ENCODE measurements at places on chromosomes 2 and 18.

GRCh38 chr2:121776885-121777698 is 21.6 kb downstream of the TSN start:
- DNase-seq = no peak

DNA sequence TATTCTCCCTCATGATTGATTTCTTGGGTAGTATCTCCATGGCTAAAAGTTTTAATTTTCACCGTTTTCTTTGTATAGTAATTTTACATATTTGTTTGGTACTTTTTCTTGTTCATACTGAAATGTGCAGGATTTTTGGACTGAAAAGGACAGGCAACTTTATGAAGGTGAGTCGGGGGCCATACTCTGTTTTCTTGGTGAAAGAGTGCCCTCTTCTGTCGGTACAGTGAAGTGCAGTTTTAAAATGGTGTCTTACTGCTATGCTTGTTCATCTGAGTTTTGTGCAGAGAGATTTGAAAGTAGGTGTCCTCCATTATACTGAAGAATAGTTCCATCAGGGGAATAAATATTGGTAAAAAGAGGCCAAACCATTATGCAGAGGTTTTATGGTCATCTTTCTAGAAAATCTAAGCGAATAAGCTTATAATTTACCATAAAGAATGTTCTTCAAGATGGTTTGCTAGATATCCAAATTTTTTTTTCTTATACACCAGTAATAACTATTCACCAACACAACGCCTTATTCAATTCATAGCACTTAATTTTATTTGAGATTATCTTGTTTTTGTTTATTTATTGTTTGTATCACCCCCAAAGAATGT is 8.7 kb upstream of the SERPINB13 start:
- no peak for DNase-seq

DNA sequence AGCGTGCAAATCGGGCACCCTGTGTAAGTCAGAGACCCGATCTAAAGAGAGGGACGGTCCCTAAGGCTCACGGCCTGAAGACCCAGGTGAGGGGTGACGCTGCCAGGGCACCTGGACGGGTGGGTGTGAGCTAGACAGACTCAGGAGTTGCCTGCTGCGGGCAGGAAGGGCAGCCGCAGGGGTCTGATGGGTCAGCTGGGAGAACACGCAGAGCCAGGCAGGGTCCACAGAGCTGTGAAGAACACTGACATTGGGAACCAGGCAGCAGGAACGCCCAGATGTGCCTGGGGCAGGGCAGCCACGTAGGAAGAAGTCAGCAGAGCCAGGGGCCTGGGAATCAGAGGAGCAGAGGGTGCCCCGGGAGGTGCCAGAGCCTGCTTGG is 25.9 kb downstream of the HDAC4 start:
- DNase-seq = no peak

DNA sequence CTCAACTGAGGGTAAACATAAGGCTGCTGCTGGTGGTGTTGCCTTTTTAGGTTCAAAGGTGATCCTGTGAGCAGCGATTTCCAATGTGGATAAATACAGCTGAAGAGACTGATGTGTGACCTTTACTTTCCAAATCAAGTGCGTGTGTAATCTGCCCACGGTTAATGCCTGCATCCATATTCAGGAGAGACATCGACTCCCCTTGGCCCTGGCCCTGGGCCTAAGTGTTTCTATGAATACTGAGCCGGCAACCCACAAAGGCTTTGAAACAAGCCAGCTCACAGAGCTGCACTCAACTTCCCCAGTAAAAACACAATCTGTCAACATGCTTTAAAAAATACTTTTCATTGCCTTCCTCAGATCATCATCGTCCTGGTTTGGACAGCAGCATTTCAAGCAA is 1026.6 kb downstream of the TMEM182 start:
- no peak for DNase-seq

DNA sequence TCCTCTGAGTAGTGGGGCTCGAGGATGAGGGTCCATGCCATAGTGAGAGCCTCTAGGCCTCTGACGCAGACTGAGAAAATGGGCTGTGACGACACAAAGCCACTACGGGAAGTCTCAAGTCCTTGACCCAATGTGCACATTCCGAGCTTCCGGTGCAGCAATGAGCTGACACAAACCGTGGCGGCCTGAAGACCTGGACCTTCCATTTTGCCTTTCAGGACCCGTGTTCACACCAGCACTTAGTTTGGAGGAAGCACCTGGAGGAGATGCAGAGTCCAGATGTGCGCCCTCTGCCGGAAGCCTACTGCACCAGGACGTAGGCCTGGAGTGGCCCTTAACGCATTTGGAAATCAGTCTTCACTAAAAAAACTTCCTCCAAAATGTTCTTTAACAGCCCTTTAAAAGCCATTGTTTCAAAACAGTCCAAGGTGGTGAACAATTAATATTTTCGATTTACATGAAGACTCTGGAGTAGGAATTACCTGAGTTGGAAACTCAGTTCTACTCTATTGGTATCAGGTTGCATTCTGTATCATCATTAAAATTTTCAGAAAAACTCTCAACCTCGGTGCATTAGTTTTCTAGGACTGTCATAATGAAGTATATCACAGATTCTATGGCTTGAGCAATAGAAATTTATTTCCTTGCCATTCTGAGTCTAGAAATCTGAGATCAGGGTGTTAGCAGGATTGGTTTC is 33.9 kb downstream of the BMP10 start:
- peak; percentile 45 for DNase-seq

DNA sequence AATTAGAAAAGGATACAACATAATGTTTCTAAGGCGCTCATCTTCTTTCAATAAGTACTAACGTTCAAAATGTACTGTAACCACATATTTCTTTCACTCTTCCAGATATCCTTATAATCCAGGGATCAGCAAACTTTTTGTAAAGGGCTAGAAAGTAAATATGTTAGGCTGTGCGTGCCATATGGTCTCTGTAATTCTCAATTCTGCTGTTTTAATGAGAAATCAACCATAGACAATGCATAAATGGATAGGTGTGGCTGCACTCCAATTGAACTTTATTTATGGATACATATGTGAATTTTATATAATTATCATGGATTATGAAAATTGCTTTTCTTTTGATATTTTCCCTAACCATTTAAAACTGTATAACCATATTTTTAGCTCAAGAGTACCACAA is 459.4 kb downstream of the EPHA4 start:
- DNase-seq = no peak

DNA sequence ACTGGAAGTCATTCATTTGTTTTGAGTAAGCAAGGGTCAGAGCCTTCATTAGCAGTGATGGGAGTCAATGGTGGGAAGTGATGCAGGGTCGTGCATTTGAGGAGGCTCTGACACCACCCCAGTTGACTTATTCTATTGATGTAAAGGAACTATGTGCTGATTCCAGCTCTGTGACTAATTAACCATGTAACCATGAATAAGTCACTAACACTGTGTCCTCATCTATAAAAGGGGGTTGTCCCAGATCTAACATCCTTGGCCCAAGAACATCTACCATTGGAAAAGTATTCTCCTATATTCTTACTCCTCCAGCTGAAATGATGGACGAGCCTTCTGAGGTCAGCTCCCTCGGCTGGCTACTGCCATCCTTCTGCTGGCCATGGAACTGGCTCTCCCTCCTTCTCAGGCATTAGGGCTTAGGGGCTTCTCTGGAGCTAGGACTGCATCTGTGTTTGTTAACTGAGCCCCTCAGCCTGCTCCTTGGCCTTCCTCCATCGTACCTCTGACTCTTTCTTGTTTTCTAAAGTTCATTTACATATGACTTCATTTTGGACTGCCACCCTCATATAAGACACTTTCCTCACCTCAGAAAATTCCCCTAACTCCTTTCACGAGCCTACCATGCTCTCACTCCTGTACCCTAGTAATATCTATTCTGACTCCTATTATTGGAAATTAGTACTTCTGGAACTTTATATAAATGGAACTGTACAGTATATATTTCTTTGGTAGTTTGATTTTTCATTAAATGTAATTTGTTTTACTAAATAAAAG is 115.5 kb downstream of the KCTD1 start:
- no peak for DNase-seq

GRCh38 chr2:238100049-238100820 is at the start of gene ESPNL:
Gene ESPNL (plus strand): TSS chr2:238100340. CDS start chr2:238100420, 80 bp downstream.
- no peak for DNase-seq

DNA sequence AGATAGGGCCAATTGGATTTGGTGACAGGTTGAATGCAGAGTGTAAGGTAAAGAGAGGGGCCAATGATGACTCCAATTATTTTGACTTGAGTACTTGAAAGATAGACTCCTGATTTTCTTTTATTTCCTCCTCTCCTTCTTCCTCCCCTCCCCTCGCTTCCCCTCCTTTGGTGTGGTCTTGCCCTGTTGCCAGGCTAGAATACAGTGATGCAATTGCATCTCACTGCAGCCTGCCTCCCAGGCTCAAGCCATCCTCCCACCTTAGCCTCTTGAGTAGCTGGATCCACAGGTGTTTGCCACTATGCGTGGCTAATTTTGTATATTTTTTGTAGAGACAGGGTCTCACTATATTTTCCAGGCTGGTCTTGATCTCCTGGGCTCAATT is 2.3 kb downstream of the DGUOK start:
- no peak for DNase-seq

DNA sequence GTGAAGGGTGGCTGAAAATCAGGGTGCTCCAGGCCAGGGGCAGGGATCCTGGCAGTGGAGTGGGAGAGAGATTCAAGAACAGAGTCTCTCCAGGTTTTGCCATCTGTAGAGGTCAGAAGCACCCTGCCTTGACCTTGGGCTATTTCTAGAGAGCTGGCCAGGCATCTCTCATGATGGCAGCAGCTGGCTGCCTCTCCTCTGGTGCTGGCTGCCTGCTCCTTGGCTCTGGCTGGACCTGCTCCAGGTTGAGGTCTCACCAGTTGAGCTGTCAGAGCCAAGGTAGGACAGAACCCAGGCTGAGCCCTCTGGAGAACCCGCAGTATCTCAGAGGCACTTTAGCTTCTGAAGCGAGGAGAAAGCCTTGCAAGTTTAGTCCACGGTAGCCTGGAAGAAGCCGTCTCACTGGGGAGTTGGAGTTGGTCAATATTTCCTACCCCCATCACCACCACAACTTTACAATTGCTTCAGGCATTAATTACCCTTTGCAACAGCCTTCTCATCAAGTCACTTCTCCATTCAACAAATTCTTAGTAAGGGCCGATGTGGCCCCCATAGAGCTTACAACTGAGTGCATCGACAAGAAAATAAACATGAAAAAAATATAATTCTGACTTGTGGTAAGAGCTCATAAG is 25.6 kb downstream of the GNLY start:
- DNase-seq = no peak

DNA sequence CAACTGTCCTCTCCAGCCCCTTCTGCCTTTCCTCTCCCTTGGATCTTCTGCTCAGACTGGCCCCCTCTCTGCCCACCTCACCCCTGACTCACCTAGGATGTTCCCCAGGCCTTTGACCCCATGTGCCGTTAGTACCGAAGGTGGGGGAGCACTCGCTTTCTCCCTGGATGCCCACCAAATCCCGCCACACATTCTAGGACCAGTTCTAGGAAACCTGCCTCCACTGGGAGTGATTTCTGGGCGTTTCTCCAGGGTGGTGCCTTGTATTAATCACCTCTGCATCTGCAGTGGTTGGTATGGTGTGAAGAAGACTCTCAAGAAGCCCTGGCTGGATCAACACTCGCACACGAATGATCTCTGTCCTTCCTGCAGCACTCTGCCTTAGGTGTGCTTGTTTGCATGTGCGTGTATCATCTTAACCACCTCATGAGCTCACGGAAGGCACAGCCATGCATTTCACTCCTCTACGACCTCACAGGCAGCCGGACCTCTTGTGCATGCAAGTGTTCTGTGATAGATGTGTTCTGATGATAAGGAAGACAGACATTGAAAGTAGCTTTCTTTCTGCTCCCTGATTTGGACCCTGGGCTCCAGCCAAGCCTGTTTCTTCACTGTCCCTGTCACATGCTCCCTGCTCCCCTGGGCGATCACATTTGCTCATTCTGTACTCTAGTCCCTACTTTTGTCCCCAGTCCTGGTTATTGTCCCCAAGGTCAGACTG is 69.4 kb downstream of the LIPG start:
- DNase-seq = no peak

GRCh38 chr2:5937321-5937720 is 245.1 kb downstream of the SOX11 start:
- no peak for DNase-seq

- DNase-seq = no peak
Observed at GRCh38 chr2:54061272-54061671, 54.1 kb upstream of the ACYP2 start.

GRCh38 chr2:50408936-50409335 is 623.0 kb downstream of the NRXN1 start:
- no peak for DNase-seq

DNA sequence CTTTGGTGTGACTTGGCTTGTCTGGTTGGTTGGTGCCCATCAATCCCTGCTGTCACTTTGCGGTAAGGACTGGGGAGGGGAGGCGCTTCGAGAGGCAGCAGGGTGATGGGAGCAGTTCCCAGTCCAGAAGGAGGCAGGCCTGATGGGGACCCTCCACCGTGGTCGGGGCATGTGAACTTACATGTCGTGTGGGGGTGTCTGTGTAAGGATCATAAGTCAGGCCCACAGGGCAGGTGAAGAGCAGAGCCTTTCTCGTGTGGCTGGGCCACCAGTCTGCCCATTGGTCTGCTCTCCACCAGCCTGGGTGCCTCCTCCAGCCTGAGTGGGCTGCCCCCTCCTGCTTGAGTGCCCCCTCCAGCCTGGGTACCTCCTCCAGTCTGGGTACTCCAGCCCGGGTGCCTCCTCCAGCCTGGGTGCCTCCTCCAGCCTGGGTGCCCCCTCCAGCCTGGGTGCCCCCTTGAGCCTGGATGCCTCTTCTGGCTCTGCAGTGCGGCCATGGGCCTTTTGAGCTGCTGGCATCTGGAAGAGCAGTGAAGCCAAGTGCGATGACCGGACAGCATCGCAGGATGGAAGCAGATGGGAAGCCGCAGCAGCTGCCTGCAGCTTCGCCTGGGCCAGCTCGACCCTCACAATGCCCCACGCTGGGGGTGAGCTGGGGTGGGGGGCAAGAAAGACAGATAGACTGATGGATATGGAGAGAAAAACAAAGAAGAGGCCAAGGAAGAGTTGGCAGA is 25.0 kb downstream of the ATOH8 start:
- DNase-seq = no peak

DNA sequence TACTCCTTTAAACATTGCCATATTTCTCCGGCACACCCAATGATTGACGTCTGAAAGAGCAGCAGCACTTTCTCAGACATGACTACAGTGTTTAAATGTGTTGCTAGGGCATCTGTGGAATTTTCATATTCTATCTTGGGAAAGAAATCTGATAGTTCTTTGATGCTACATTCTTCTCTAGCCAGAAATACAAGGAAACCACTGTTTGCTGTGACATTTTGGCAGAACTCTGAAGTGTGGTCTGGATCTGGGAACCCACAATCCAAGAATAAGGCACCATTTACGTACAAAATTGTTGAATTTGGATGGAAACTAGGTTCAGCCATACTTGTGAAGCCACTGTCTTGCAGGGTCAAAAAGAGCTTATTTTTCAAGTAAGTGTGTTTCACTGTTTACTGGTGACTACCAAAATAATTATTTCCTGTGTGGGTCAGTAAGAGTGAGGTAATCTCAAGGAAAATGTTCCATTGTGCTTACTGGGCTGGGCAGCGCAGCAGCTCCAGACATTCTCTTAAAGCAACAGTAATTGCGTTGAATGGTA is 21.3 kb upstream of the CD28 start:
- no peak for DNase-seq

All from activated CD8-positive, alpha-beta memory T cell treated with anti-CD3 and anti-CD28 coated beads for 1 hour (primary cell).